Activated T-helper 1 cell treated with anti-CD3 and anti-CD28 coated beads, Interleukin-12 subunit alpha, Interleukin-12 subunit beta, Interleukin-2, Interleukin-4 antibody, amounts not matched to agents 30 ng/mL and 10 ng/mL and 1 ng/mL, durations not matched to agents 14 hours and 24 hours and 36 hours (primary cell): ENCODE measurements at places on chromosomes 3 and 15.
A peak's percentile ranks its signal among the peaks of the same experiment; 100 is the strongest.

GRCh38 chr15:80890341-80891005 lies 99.1 kb downstream of the MESD start:
- no peak for DNase-seq

DNA sequence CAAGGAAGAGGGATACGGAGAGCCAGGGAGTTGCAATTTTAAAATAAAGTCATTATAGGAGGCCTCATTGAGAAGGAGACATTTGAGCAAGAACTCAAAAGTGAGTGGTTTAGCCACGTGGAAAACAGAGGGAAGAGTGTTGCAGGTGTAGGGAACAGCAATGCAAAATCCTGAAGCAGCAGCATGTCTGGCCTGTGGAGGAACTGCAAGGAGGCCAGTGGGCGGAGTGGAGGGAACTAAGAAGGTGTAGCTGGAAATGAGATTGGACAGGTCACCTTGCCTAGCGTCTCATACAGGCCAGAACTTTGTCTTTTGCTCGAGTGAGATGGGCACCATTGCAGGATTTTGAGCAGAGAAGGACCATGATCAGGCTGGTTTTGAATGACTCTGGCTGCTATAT lies 34.9 kb downstream of the SAXO2 start:
- DNase-seq = no peak

- no peak for DNase-seq
Measured at GRCh38 chr3:57646723-57647122, 46.2 kb downstream of the DENND6A start.

DNA sequence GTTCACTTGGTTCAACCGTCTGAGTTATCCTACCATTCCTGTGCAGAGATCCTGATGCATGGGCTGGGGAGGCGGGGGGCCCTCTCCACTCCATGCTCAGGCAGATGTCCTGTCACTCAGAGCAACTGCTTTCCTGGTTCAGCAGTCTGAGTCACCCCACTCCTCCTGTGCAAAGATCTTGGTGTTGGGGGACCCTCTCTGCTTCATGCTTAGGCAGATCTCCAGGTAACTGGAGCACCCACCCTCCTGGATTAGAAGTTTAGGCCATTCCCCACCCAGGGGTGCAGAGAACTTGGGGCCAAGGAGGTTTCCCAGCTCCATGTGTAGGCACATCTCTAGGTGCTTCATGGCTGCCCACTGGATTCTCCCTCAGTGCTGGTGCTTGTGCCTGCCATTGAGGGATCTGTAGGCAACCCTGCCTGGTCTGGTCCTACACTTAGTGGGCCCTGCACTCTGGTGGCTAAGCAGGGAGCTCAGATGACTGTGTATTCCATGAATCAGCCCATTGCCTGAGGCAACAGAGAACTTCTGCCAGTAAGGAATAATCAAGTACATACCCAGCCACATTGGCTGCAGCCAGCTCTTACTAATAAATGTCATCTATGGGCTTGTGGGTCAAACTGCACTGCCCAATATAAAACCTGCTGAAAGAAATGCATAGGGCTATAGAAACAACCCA lies 465.4 kb upstream of the THBS1 start:
- no peak for DNase-seq

- DNase-seq = no peak
Measured at GRCh38 chr15:76335307-76336253, 993 bp upstream of the ISL2 start.

- no peak for DNase-seq
Measured at GRCh38 chr3:151384741-151385174, at the start of gene P2RY12. P2RY12 (minus strand) TSS chr3:151384753; CDS start chr3:151338845, 45,908 bp downstream.

- no peak for DNase-seq
Measured at GRCh38 chr3:40768536-40768935, 243.8 kb downstream of the ZNF621 start.

DNA sequence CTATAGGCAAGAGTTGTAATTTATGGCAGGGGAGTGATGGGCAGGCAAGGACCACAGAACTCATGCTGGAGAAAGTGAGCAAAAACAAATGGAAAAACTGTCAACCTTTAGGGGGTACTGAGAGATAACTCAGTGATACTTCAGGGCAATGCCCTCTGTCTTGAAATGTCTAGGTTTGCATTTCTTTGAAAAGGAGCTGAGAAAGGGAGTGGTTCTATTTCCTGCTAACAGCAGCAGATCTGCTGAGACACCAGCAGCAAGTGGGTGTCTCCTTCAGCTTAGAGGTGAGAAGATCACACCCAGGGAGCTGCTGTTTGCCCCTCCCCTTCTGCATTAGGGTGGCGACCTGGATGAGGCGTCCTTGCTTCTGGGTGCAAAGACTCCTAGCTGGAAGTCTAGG lies 42.3 kb upstream of the XIRP1 start:
- peak; percentile 35 for DNase-seq

DNA sequence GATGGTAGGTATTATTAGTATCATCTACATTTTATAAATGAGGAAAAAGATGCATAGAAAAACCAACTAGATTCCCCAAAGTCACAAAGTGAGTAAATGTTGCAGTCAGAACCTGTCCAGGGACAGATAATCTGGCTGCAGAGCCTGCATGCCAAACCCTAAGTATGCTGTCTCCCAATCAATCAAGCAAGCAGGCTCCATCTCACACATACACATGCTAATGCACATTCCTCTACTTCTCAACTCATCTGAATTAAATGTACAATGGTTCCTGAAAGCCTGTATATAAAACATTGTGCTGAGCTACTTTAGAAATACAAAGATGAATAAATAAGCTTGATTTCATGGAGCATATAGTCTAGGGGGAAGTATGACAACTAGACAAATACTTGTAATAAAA lies 101.0 kb downstream of the CBLB start:
- no peak for DNase-seq

GRCh38 chr15:41934843-41935242 lies 37.5 kb downstream of the EHD4 start:
- peak; percentile 70 for DNase-seq

GRCh38 chr3:113575206-113575605 lies 42.9 kb downstream of the SIDT1 start:
- DNase-seq = no peak

- DNase-seq = no peak
Measured at GRCh38 chr15:61390138-61390537, 161.0 kb upstream of the RORA start.

- DNase-seq = no peak
Measured at GRCh38 chr15:93253681-93254080, 164.7 kb upstream of the RGMA start.

GRCh38 chr15:49979705-49980382 lies 139.2 kb downstream of the ATP8B4 start:
- no peak for DNase-seq

GRCh38 chr15:79430901-79431635 lies 1.1 kb upstream of the MINAR1 start:
- no peak for DNase-seq

- DNase-seq = no peak
Measured at GRCh38 chr15:100710222-100710621, 107.8 kb downstream of the ASB7 start.

DNA sequence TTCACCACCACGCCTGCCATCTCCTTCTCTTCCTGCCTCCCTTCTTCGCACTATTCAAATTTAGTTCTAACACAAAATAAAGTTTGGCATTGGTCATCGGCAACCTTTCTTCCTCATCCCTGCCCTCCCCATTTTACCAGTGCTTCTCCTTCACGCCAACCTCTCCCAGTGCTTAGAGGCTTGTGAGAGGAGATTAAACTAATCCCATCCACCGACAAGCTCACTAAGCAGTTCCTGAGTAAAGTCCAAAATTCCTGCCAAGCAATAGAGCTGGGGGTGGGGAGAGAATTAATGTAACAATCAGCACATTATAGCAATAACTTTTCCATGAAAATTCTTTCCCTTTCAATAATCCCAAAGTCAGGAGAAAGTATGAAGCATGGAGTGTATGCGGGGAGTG lies 157.4 kb upstream of the GMNC start:
- no peak for DNase-seq

- DNase-seq = no peak
Measured at GRCh38 chr3:142656575-142656974, 60.4 kb downstream of the PLS1 start.

DNA sequence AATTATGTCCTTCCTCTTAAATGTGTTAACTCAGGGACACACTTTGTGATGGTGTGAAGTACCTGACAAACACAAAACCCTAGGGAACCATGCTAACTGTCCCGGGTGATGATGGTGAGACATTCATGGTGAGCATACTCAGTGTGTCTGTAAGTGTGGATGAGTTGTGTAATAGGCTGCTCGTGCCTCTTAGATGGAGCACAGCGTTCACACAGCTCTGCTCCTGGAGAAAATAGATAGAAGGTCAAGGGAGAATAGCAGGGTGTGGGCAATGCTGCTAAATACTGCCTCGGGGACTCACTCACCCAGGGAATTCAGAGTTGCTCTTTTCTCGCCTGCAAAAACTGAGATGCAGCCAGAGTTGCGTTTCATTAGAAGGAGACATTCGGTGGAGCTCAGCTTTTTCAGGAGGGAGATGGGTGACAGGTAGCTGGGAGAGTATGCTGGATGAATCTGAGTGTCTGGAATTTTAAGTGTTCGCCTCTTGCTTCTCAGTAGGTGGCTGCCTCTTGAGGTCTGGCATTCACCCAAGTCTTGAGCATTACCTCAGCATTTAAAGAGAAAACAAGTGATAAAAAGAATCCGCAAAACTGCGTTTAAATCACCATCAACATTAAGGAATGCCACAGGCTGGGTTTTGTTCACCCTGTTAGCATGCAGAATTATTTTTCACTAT lies 813.2 kb downstream of the AGBL1 start:
- no peak for DNase-seq

GRCh38 chr3:156859578-156859977 lies 33.4 kb downstream of the LEKR1 start:
- DNase-seq = no peak

- no peak for DNase-seq
Measured at GRCh38 chr3:54014067-54014466, 108.3 kb upstream of the CACNA2D3 start.

DNA sequence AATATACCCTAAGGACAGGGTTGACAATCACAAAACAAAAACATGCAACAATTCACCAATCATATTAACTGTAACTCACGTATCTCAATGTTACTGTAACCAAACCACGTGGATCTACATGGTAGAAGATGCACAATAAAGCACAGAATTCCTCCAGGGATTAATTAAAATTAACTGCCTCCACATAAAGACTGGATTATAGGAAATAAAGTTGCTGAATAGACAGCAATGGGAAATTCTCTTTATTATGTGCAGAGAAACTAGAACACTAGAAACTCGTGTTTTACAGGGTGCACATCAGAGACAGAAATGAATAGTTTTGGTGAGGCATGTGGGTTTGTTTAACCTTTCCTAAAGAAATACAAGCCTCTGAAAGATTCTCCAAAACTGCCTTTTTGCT lies 696.3 kb downstream of the EPHA3 start:
- no peak for DNase-seq

DNA sequence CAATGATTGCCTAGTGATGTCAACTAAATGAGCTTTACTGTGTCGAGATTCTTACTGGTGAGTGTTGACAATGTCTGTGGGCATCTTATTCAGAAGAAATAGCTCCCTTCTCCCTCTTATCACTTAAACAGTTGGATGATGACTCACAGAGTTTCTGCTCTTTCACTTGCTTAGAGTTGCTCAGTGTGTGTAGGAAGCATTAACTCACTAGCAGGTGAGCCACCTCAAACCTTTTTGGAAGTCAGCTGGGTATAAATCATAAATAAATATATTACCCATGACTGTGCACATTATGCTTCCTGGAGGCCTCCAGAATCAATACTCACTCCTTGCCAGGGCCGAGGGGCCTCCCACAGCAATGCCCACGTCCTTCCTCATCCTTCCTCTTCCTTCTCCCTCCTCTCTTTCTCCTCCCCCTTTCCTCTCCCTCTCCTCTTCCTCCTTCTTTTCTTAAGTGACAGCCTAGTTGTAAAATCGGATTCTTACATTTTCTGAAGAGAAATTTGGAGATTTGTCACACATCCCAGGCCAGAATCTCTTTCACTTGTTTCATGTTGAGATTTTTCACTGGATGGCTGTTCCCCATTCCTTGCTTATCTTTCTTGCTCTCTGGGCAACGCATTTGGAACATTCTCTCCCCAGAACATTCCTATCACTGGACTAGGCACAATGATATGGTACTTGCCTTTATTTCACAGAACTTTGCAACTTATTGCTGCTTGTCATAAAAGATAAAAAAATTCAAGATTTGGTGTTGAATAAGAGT lies 17.5 kb downstream of the SHC4 start:
- no peak for DNase-seq

DNA sequence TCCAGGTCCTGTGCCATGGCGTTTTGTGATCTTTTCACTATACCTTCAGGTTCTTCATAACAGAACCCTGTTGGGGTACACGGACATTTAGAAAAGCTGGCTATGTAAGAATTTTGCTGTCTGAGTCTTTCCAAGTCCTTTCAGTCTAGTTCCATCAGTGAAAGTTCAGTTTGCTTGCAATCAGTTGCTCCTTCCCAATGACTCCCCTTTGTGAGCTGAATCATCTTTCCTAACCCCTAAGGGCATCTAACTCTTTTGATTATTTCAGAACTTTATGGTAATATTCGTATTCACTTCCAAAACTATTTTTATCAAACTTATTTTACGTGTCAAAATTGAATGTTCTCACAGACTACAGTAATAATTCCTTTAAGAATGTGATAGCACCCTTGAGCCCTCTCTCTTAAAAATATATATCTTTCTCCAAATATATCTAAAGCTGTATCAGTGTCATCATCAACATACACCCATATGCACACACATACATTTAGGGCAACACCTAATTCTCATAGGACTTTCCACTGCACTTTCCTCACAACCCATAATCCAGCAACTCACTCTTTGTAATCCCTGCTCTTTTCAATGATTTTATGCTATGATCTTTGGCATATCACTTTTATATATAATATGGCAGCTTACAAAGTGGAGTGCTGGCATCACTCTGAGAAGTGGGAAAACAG lies 263.7 kb downstream of the GBE1 start:
- no peak for DNase-seq

DNA sequence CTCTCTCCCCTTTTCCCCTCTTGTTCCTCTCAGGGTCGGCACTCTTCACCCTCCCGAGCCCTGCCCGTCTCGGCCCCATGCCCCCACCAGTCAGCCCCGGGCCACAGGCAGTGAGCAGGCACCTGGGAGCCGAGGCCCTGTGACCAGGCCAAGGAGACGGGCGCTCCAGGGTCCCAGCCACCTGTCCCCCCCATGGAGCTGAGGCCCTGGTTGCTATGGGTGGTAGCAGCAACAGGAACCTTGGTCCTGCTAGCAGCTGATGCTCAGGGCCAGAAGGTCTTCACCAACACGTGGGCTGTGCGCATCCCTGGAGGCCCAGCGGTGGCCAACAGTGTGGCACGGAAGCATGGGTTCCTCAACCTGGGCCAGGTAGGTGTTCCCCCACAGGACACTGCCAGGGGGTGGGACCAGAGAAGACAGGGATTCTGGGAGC lies 7.2 kb downstream of the FURIN start:
- no peak for DNase-seq

- DNase-seq = peak; percentile 2
Measured at GRCh38 chr15:78438619-78439285, 736 bp downstream of the IREB2 start.

GRCh38 chr3:149604125-149604875 lies 53.5 kb downstream of the WWTR1 start:
- DNase-seq = no peak

GRCh38 chr3:197139586-197139985 lies 110.0 kb upstream of the MELTF start:
- no peak for DNase-seq

- DNase-seq = no peak
Measured at GRCh38 chr3:194158942-194159439, 23.0 kb downstream of the HES1 start.
